Pulmonary artery endothelial cell (primary cell): ENCODE measurements at places on chromosomes 6 and 20.

- DNase-seq = no peak
Observed at GRCh38 chr20:49680484-49680883, 33.2 kb downstream of the B4GALT5 start.

GRCh38 chr6:73675466-73676098, 20.4 kb upstream of the CD109 start:
- DNase-seq = no peak

- DNase-seq = no peak
Observed at GRCh38 chr6:30678964-30679726, 6.3 kb upstream of the DHX16 start.

DNA sequence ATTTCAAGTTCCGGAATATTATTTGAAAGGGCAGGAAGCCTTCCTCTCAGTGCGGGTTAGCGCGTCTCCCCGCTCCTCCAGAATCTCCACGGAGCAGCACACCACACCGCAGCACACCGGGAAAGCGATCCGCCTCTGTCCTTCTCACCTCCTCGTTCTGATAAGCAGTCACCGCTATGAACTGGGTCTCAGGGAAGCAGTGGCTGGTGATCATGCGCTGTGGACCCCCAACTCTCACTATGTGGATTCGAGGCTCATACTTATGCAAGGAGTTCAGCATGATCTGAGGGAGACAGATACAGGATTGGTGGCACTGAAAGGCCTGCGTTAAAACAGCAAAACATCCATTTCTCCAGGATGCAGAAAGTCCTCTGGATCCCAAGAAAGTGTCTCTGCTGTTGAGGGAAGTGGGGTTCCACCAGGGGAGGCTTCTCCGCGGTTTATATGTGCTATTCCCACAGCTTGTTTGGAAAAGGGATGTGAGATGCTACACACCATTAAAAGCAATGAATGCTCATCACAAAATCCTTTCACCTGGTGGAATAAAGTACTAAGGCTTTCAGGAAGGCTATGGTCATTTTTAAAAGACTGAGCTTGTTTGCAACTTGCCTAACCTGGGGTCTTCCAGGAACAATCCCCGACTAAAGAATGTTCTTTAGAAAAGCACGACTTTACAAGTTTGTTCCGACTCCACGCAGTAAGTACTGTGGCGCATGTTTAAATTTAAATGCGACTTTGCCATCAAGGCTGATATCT, 1.9 kb downstream of the TBXT start:
- DNase-seq = no peak

- DNase-seq = no peak
Observed at GRCh38 chr6:148432462-148433195, 90.0 kb downstream of the SASH1 start.

- no peak for DNase-seq
Observed at GRCh38 chr6:39565956-39566355, 159.3 kb downstream of the KIF6 start.

GRCh38 chr6:156113631-156114030, 658.0 kb upstream of the NOX3 start:
- no peak for DNase-seq

GRCh38 chr20:53941680-53942471, 128.5 kb downstream of the BCAS1 start:
- DNase-seq = no peak
